ENCODE measurements at places on chromosomes 11 and 22.

- DNase-seq, result peak; percentile 4
Measured at GRCh38 chr11:95556342-95557163, 233.0 kb downstream of the FAM76B start.

GRCh38 chr11:115475564-115475963, 28.7 kb downstream of the CADM1 start:
- no peak for DNase-seq

DNA sequence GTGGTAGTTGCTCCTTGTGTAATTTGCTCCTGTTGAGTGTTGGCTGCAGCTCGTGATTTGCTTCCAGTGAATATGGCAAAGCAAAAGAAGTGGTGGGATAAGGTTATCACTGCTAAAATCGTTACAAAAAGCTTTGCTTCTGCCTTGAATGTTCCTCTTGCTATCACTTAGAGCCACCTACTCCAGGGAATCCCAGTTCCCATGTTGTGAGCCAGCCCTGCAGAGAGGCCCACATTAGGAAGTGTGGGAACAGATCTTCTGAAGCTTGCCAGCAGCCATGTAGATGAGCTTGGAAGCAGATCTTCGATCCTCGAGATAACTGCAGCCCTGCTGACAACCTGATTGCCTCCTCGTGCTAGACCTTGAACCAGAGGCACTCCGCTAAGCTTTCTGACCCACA, 71.0 kb downstream of the SPECC1L start:
- no peak for DNase-seq

GRCh38 chr22:18035751-18036150, 11.4 kb upstream of the MICAL3 start:
- no peak for DNase-seq

DNA sequence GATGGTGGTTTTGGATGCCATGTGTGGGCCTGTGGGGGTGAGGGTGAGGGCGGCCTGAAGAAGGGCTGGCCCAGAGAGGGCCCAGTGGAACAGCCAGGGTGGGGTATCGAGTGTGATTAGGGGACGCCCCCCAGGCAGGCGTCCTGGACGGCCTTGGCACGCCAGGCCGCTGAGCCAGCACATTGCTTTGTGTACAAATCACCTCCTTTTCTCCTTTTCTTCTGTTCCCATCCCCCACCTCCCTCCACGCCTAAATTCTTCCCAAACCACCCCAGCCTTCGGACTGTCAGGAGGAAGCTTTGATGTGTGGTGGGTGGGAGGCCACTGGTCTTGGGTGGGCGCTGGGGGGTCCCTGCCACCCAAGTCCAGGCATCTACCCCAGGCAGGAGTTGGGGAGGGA, 7.8 kb upstream of the CD248 start:
- DNase-seq, result no peak

GRCh38 chr22:39181778-39182177, 29.3 kb upstream of the CBX7 start:
- DNase-seq, result no peak

- no peak for DNase-seq
Measured at GRCh38 chr22:29801796-29802195, 34.6 kb downstream of the UQCR10 start.

DNA sequence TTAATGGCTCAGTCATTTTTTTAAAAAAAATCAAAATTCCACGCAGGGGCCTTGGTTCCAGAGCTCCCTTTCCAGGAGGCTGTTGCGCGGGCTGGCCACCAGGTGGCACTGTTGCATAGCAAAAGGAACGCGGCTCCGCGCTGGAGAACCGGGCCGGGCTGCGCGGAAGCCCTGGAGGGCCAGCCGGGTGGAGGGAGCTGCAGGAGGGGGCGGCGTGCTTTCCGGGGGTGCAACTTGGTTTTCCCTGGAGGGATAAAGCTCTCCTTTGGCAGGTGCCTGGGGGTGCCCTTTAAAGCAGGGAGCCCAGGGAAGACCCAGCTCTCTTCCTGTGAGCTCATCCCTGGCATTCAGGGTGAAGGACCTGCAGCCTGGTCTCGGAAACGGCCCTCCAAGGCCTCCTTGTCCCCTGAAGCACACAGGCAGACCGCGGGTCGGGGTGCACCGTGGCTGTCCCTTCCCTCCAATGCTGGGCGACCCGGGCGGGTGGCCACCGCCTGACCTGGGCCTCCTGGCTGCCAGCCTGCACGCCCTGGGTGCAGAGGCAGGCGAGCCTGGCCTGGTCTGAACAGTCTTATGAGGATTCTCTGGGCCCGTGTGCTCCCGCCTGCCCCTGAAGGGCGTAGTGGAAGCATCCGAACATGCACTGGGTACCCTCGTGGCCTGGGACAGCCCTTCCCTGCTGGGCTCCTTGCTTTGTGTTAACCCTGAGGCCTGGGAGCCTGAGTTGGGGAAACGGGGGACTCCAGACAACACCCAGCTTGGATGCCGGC, 23.4 kb downstream of the KRTAP5-5 start:
- DNase-seq, result peak; percentile 54

DNA sequence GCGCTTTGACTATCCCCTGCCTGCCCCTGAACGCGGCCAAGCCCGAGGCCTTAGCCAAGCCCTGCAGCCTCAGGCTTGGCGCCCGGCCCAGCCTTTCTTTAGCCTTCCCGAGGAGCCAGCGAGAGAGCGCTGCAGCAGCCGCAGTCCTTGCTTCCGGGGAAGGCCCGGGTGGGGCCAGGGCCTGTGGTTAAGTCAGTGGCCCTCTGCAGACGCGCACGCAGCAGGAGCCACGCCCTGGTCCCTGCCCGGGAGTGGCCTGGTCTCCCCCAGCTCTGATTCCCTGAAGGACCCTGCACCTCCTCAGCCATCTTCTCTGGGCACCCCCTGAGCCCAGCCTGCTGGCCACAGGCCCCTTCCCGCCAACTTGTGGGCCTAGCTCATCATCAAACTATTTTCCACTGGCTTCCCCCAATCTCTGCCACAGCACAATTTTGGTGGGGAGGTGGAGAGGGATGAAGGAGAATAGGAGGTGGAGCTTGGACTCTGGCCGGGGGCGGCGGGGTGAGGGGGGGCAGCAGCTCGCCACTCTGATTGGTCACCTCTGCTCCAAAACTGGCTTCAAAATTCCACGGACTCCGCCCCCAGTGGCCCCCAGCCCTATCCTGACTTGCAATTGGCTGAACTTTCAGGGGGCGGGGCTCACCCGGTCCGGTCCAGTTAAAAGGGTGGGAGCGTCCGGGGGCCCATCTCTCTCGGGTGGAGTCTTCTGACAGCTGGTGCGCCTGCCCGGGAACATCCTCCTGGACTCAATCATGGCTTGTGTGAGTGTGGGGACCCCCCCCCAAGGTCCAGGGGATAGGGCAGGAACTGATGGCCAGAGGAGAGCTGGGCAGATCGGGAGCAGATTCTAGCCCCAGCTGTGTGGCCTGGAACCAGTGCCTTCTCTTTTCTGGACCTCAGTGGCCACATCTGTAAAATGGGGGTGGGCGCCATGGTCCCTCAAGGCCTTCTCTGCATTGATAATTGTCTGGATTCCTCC, at the start of gene LGALS1:
LGALS1 (plus strand) TSS at position 686 of the 979 bp plus-strand sequence; CDS start at position 753, 67 bp downstream.
- DNase-seq, result no peak

- DNase-seq, result no peak
Measured at GRCh38 chr22:37641561-37641949, 2.1 kb downstream of the SH3BP1 start.

GRCh38 chr11:78938971-78939370, 364.3 kb upstream of the NARS2 start:
- no peak for DNase-seq

GRCh38 chr11:43901551-43901950, 20.9 kb downstream of the ALKBH3 start:
- DNase-seq, result no peak

- DNase-seq, result no peak
Measured at GRCh38 chr11:10931761-10932670, 74.2 kb upstream of the ZBED5 start.

GRCh38 chr11:69259096-69259495, 34.9 kb upstream of the MYEOV start:
- no peak for DNase-seq

GRCh38 chr22:17234144-17234623, 14.9 kb upstream of the ADA2 start:
- no peak for DNase-seq

- no peak for DNase-seq
Measured at GRCh38 chr11:126485021-126485792, 129.7 kb downstream of the ST3GAL4 start.

DNA sequence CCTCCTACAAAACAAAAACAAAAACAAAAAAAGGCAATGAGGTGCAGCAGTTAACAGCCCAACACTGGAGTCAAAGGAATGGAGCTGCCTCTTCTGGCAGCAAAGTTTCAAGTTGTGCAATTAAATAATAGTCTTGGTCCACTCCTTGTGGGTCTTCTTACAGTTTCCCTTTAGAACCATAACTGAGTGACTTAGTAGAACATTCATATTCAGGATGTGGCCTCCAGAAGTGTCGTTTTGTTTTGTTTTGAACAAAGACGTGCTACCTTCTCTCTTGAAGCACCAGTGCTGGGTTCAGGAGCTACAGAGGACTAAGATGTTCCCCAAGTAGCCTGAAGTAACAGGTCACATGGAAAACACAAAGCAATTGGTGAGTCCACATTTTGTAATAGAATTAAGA, 2.0 kb upstream of the JAML start:
- no peak for DNase-seq

GRCh38 chr11:46524201-46524770, 69.5 kb downstream of the AMBRA1 start:
- no peak for DNase-seq

GRCh38 chr11:128607819-128608218, 20.5 kb upstream of the ETS1 start:
- DNase-seq, result no peak

GRCh38 chr22:39994566-39995392, at the start of gene FAM83F:
FAM83F (plus strand) TSS chr22:39994954; CDS start chr22:39995043, 89 bp downstream.
- peak; percentile 28 for DNase-seq

DNA sequence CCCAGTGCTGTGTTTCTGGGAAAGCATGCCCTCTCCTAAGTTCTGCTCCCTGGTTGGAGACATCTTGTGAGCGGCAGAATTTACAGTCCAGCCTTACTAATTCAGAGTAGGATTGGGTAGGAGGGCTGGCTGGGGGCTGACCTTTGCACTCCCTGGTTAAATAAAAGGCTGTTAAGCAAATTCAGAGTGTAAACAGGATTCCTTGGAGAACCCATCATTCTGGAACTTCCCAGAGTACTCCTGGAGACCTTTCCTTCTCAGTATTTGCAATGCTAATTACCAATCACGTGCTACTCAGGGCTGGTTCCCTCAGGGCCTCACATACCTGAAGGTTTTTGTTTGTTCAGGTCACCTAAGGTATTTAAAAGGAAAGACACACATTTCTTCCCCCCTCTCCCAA, 340.2 kb downstream of the TBC1D22A start:
- DNase-seq, result no peak

- DNase-seq, result no peak
Measured at GRCh38 chr22:42983470-42983869, 31.5 kb downstream of the PACSIN2 start.

- no peak for DNase-seq
Measured at GRCh38 chr11:19352771-19353160, 112.0 kb upstream of the E2F8 start.

GRCh38 chr11:113602483-113602882, 103.6 kb downstream of the TMPRSS5 start:
- no peak for DNase-seq

DNA sequence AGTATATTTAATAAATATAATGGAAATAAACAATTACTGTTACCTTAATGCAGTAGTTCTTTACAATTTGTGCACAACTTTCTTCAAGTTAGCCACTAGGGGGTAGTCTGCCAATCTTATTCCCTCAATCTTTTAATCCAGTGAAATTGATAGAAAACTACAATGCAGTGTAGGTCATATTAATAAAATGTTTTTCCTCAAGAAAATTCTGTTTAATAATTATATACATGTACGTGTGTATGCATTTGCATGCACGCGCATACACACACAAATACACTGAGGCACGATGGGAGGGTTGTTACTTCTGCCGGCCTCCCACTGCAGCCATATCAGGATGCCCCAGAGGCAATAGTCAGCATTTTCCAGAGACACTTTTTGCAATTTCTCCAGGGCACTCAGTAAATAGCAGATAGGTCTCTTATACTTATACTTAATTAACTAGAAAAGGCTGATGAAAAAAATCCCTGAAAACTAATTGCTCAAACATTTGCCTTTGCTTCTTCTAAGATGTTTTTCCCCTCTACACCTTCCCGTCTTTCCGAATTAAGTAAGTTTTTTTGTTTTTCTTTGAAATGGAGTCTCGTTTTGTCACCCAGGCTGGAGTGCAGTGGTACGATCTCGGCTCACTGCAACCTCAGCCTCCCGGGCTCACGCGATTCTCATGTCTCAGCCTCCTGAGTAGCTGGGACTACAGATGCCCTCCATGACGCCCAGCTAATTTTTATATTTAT, 3.1 kb downstream of the GAB2 start:
- DNase-seq, result no peak

- DNase-seq, result no peak
Measured at GRCh38 chr11:90493379-90493778, 270.5 kb upstream of the CHORDC1 start.

- DNase-seq, result no peak
Measured at GRCh38 chr22:29195118-29195963, 10.4 kb upstream of the EMID1 start.

DNA sequence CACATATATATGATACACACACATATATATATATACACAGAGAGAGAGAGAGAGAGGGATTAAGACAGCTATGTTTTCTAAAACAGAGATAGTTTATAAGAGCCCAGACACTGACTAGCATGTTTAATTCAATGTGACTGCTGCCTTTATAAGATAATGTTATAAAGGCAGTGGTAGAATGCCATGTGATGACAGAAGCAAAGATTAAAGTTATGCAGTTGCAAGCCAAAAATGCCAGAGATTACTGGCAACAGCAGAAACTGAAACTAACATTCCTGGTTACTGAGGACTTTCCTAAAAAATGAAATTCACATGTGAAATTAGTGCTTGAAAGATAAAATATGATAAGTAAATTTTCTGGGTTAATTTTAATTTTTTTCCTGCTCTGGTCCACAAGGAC, 1888.9 kb downstream of the LRRC4C start:
- no peak for DNase-seq

- DNase-seq, result no peak
Measured at GRCh38 chr11:72030472-72031045, 31.9 kb downstream of the IL18BP start.

- no peak for DNase-seq
Measured at GRCh38 chr11:7900686-7901085, 30.4 kb downstream of the OR10A6 start.

- DNase-seq, result no peak
Measured at GRCh38 chr22:19887256-19887985, 32.7 kb upstream of the GNB1L start.

- DNase-seq, result no peak
Measured at GRCh38 chr22:17235861-17236260, 16.6 kb upstream of the ADA2 start.

DNA sequence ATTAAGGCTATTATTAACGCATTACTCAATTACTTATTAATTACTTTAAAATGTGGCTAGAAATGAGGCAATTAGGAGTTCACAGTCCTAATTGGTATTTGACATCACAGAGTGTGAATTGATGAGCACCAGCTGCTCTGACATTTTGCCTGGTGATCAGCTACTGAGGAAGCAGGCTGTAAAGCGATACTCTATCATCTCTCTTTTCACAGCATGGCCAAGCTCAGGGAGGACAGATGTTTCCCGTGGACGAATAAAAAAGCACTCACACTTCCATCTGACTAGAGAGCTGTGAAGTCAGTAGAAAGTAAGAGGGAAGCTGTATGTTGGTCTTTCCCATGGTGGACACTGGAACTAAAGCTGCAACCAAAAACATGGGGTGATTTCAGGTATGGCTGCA, 29.1 kb upstream of the SYT9 start:
- DNase-seq, result no peak

Data from stimulated activated CD4-positive, alpha-beta T cell treated with anti-CD3 and anti-CD28 coated beads, TNF-alpha, amount 100 ng/mL, for 1 hour (primary cell).